ENCODE measurements at places on chromosomes 5 and 9.

DNA sequence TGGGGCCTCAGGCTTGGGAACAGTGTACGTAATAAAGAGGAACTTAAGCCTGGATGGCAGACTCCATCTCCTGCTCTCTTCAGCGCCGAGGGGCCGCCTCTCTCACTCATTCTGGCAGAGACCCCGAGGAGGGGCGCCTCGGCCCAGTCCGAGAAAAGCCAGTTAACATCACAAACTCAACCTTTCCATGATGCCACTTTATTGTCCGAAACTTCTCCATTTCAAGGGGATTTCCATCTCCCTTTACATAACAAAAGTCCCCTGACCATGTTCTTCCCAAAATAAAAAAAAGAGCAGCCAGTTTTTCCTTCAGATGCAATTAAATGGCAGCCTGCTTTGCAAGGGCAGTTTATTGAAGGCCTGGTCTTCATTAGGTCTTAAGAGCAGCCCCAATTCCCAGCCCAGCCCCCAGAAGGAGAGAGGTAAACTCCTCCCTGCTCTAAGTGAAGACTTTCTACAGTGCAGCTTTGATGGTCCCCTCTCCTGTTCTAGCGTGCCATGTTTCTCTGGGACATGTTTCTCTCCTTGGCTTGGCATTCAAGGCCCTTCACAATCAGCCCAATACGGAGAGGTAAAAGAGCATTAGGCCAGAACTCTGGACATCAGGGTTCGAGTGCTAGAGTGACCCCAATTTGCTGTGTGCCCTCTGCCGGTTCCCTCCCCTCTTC lies 19.5 kb upstream of the RAB14 start:
- DNase-seq = no peak

- DNase-seq = peak; percentile 96
Measured at GRCh38 chr9:98374385-98375051, 119.1 kb upstream of the TBC1D2 start.

DNA sequence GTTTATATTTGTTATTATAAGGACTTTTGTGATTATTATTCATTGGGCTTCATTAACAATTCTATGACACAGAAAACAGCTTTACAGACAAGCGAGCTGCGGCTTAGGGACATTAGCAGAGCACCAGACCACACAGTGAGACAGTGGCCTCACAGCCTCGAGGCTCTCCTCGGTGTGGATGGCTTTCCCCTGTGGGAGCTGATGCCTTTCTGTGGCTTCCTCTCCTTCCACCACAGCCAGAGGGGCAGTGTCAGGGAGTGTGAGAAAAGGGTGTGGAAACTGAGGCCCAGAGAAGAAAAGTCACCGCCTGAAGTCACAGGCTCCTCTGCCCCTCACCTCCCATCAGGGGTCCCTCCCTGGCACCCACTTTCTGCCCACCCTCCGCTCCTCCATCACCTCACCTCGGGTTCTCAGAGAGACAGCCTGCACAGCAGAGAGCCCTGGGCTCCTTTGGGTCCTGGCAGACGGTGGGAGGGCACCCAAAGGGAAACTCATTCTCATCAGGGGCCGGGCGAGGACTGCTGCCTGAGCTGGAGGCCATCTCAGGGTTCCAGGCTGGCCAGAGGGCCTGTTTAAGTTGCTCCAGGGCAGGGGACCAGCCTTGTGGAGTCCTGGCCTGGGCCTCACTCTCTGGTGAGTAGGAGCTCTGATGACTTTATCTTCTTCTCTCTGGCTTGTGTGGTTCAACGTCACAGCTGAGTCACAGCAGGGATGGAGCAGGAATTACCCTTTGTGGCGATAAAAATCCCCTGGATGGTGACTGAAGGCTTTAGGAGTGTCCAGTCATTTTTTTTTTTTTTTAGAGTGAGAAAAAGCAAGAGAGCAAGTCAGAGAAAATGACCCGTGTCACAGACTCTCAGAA lies 830 bp downstream of the TRAF1 start:
- DNase-seq = peak; percentile 93

- no peak for DNase-seq
Measured at GRCh38 chr9:77705636-77706035, 57.5 kb upstream of the GNA14 start.

DNA sequence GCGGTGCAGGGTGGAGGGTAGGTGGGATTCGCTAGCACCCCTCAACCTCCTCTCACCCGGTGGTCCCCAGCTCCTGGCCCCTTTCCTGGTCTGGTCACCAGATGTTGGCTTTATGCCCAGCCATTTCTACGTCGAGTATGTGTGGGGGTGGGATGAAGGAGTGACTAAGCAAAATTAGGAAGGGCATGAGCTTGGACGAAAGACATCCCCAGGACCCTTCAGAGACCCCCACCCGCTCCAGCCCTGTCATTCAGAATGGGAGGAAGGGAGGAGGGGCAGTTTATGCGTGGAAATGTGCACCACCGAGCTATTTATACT lies 742 bp downstream of the BHMT2 start:
- DNase-seq = peak; percentile 16

- peak; percentile 40 for DNase-seq
Measured at GRCh38 chr9:136225748-136226679, 19.6 kb downstream of the QSOX2 start.

DNA sequence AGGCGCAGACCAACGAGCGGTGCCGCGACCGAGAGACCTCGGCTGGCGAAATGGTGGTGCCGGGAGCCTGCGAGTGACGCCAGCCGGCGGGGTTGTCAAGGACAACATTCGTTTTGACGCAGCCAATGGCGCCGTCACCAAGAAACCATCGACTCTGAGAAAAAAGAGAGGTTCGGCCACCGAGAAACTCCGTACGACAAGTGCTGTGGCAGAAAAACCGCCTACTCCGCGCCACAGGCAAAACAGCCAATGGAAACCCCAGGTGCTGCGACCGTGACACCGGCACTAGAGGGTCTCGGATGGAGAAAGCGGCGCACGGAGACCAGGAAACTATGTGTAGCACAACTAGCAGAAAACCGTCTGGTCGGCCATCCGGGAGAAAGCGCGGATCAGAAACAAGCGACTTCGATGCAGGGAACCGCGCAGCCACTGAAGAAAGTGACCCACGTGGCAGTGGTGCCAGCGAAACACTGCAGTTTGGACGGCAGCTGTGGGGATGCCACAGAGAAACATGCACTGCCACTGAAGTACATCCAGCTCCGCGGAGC lies 88.8 kb downstream of the ANXA2R start:
- peak; percentile 42 for DNase-seq

GRCh38 chr9:33375841-33376321 lies 26.5 kb downstream of the AQP7 start:
- no peak for DNase-seq

DNA sequence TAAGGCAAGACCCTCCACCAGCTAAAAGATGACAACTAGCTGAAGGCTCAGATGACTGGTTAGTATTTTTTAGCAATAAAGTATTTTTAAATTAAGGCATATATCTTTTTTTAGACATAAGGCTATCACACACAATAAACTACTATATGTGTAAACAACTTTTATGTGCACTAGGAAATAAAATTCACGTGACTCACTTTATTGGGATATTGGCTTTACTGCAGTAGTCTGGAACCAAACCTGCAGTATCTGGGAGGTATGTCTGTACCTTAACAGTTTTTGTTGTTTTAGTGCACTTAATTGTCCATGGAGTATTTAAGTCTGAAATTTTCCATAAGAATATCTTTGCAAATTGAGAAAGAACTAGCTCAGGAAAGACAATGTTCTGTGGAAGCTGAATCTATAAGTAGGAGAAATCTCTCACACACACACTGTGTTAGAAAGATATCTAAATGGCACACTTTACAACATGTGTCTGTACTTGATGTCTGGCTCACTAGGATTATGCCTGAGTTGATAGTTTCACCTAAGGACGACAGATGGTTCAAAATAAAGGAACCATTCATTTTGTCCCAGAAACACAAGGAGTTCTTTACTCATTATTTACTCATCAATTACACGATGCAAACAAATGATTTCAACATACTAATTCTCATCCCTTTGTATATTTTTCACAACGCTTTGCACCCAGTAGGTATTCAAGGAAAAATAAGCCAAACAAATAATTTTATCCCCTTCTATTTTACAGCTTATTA lies 4.6 kb downstream of the RAPGEF6 start:
- no peak for DNase-seq

DNA sequence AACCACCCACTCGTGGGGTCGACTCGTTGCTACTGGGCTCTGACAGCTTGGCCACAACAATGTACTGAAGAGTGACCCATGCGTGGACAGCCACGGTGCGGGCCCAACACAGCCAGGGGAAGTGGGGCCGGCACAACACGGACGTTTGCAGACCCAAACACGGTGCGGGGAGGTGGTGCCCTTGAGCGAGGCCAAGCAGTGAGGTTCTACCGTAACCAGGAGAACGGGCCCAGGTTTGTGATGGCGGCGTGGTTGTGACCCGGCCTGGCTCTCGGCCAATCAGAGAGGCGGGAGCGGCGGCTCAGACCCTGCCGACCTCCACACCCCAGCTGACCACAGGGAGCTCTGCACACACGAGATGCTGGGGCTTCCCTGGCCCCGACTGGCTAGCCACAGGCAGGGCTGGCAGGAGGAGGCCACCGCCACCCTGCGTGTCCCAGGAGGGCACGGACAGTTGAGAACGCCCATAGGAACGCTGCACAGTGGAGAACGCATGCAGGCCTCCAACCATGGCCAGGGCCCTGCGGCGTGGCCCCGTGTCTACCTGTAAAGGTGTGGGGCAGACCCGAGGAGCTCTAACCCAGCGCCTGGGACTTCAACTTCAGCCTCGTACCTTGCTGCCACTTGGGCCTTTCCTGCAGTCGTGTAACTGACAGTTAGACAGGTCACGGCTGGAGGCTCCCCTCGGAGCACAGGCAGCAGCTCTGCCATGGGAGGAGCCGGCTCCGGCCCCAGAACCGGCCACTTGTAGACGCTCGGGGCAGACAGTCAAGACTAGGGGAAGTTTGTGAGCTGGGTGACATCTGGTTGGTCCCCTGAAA lies 13.7 kb downstream of the BRD3 start:
- DNase-seq = no peak

DNA sequence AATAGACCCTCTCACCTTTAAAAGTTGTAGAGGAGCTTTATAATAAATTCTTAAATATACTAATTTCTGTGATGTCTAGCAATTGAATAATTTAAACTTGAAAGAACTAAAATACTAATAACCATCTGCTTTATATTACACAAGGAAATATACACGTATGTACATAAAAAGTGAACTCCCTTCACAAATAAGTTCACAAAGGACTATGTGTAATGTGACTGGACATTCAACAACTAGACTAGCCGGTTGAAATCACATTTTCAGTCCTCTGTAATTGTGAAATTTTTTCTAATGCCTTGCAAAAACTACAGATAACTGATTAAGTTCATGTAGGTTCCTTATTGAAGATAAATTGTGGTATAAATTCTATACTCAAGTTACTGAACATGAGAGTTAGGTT lies 11.6 kb downstream of the NSA2 start:
- no peak for DNase-seq

- no peak for DNase-seq
Measured at GRCh38 chr5:158544388-158545339, 555.1 kb downstream of the EBF1 start.

GRCh38 chr9:93089481-93089991 lies 6.5 kb upstream of the CARD19 start:
- no peak for DNase-seq

GRCh38 chr9:117777823-117778222 lies 73.6 kb downstream of the TLR4 start:
- DNase-seq = no peak

- no peak for DNase-seq
Measured at GRCh38 chr5:138990986-138991590, 116.0 kb upstream of the LRRTM2 start.

- DNase-seq = peak; percentile 78
Measured at GRCh38 chr5:143405063-143405848, 1.8 kb upstream of the NR3C1 start.

- no peak for DNase-seq
Measured at GRCh38 chr5:151270599-151270998, 17.6 kb downstream of the GM2A start.

DNA sequence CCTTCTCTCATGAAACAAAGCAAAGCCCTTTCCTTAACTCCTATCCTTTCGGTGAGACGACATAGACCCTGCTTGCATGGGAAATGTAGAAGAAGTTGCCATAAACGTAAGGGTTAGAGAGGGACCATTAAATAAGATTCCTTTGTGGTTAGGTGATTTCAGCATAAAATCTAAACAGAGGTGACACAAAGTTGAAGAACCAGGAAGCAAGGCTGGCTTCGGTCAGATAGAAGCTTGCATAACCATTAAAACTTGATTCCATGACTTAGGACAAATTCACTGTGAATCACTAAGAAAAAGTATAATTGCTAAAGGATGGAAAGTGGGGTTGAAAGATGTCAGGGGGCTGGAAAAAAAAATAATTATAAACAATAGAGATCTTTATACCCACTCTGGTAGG lies 30.9 kb upstream of the ABLIM3 start:
- no peak for DNase-seq

DNA sequence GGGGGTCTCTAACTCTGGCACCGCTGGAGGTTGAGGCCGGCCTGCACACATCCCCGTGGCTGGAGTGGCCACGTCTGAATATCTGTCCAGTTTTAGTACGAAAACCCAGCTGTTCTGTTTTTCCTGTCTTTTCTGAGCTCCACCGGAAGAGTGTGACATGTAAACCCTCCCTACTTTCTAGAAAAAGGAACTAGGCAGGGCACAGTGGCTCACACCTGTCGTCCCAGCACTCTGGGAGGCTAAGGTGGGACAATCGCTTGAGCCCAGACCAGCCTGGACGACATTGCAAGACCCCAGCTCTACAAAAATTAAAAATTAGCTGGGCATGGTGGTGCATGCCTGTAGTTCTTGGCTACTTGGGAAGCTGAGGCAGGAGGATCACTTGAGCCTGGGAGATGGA lies 8.2 kb upstream of the PHYKPL start:
- DNase-seq = no peak

DNA sequence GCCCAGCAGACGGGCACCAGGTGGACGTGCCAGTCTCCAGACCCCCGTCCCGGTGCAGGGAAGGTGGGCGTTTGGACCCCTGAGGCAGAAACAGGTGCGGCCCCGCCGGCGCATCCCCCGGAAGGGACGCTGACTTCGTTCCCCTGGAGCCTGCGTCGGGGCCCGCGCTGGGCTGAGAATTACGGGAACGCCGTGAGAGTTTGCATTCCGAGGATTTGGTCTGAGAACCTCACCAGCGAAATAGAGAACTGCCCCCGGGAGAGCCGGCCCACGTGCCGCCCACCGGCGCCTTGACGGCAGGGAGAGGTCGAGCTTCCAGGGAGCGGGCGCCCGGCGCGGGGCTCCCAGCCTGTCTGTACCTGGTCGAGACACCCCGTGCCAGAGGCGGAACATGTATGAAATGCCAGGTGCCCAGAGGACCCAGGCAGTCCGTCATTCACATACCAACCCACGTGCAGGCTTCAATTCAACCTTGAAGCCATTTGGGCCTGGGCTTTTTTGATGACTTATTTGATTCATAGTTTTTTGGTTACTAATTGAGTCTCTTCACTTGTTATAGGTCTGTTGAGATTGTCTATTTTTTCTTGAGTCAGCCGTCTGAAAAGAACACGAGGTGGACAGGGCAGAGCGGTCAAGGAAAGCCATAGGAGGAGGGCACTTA lies 877 bp upstream of the CAMSAP1 start:
- DNase-seq = no peak
